ENCODE measurements at places on chromosomes 4 and X. TPM values are rescaled to one million over a fixed set of nuclear protein-coding genes. Genes with fewer than 3 reads are reported as not detected.

The F8A3 gene
- total RNA-seq, result 10.3 TPM

The ETDA gene
- total RNA-seq, result not detected

The F9 gene
- not detected for total RNA-seq

The ARMCX2 gene
- 21.9 TPM for total RNA-seq

The SCD5 gene
- 3.1 TPM for total RNA-seq

The CPE gene
- total RNA-seq, result 57.6 TPM

The ARHGAP10 gene
- 33.9 TPM for total RNA-seq

The TMPRSS11A gene
- total RNA-seq, result not detected

The FGFR3 gene
- 2.4 TPM for total RNA-seq

The FRAS1 gene
- total RNA-seq, result 6.2 TPM

The CRMP1 gene
- 1.1 TPM for total RNA-seq

The ETNPPL gene
- total RNA-seq, result 18.4 TPM

DNA sequence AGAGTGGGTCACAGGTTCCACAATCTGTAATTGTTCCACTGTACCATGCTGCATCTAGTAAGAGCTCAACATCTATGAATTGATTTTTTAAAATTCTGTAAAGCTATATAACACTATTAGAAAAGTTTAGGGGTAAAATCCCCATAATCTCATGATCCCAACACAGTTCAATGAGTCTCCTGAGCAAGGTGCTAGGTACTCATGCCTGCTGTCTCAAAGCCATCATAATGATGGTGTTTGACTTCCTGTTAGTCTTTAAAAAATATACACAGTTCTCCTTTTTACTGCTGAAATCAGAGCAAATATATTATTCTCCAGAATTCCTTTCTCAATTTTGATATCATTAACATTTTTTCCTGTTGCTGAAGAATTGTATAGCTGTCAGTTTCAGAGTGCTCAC lies 55.9 kb downstream of the SH3BGRL start:
- no peak for DNase-seq

- DNase-seq, result no peak
Observed at GRCh38 chrX:17377091-17377717, 2.2 kb downstream of the NHS start.

GRCh38 chr4:4474476-4474875 lies 67.4 kb downstream of the STX18 start:
- no peak for DNase-seq

DNA sequence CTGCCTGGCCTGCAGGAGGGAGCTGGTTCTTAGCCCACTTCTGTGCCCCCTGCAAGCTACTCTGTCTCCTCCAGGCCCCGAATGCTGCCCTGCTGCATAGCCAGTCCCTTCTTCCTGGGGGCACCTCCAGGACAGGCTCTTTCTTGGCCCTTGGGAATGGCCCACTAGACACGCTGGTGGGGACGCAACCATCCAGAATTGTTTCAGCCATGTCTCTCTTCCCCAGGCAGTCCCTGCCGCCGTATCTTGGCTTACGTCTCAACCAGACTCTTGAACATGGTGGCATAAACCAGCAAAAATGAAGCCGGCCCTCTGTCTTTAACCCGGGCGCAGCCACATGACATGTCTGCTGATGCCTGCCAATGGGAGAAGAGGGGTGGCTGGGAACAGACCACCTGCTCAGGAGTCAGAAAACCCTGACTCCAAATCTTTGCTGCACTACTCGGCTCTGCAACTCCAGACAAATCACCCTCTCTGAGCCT lies 9.0 kb downstream of the LRPAP1 start:
- peak; percentile 3 for DNase-seq

GRCh38 chr4:13710246-13710885 lies 82.8 kb upstream of the BOD1L1 start:
- no peak for DNase-seq

DNA sequence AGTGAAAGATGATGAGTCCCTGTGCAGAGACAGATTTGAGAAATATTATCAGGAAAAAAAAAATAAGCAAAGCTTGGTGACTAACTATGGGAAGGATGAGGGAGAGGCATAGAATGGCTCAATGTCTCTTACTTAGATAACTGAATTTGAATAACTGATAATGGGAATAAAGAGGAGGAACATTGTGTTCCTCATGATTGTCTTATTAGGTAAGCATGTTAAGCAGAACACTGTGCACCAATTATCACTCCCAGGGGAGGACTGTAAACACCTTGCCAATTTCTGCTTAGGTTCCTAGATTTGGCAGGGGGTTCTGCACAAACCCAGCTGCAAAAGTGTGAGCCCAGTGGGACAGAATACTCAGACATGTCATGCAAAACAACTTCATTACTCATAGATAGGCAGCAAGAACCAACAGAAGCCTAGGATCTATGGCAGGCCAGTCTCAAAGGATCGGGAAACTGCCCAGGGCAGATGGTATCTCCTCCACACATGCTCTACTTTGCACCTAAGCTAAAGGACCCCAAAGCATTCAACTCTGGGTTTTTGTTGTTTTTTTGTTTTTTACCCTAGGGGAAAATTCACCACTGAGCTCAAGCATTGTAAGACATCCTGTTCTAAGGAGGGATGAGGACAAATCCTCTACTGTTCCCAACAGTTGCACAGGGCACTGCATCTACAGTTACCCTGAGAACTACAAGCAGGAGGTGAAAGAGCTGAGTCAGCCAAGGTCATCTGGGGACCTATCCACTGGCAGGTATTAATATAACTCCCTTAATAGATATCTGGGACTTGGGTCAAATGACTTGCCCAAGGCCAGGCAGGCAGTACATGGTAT lies 907.0 kb downstream of the RAPGEF2 start:
- DNase-seq, result no peak

DNA sequence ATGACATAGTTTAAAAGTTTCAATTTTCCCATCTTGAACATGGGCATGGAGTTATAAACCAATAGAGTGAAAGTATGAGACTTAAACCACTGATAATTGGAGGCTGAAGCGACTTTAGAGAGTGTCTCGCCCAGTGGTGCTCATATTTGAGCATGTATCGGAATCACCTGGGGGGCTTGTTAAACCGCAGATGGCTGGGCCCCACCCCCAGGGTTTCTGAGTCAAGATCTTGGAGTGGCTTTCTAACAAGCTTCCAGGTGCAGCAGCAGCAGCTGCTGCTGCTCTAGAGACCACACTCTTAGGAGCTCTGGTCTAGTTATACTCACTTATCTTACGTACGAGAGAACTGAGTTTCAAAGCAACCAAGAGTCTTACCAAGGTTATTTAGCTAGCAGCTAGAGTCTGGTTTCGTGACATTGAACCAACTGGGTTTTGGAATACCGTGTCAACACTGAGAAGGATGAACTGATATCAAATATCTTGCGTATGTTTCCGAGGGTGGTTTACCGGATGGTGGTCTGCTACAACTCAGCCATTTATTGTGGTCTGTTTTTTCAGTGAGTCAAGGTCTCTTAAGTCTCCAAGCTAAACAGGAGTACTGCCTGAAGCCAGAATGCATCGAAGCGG lies 5.9 kb downstream of the PHEX start:
- DNase-seq, result no peak

DNA sequence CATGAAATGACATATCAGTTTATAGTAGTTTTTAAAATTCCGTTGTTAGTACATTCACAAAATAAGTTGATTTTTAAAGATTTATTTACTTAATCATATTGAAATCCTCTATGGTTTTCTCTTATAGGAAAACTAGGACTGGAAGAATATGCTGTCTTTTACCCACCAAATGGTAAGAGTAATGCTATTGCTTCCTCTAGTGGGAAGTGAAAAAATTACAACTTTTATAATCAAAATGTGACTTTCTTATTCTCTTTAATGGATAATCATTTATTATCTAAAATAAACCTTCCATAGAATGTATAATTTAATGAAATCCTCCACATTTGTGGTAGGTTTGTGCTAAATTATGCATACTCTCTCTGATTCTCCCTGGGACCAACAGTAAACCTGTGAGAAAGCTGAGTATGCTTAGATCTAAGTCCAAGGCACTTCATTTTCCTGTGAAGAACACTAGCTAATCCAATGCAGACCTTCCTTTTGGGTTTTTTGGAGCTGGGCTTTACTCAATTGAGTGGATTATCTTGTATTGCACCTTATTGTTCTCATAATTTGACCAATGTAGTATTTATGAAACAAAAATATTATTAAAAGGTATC lies 136.2 kb downstream of the TBC1D19 start:
- no peak for DNase-seq

- no peak for DNase-seq
Observed at GRCh38 chr4:7903791-7904516, 35.7 kb downstream of the AFAP1 start.

GRCh38 chrX:154317391-154317995 lies 21.9 kb downstream of the TKTL1 start:
- DNase-seq, result no peak

- no peak for DNase-seq
Observed at GRCh38 chrX:150323020-150323419, 40.1 kb upstream of the MAMLD1 start.

- no peak for DNase-seq
Observed at GRCh38 chr4:148016063-148016637, 284.3 kb downstream of the ARHGAP10 start.

DNA sequence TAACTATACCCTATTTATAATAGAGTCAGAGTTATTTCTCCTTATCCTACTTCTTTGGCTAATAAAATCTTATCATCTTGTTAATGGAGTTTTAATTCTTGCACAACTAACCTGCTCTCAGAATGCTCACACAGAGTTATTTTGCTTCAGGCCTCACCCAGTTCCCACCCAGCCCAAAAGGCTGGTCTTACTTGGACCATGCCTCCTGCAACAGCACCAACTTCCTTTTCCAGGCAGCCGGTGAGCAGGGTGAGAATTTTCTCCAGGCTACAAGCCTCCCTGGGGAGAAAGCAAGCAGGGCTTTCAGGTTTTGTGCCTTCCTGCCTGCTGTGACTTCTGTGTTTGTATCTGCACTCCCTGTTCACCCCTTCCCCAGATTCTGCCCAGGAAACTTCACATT lies 29.1 kb upstream of the BANK1 start:
- no peak for DNase-seq

- no peak for DNase-seq
Observed at GRCh38 chr4:7763788-7764187, 175.9 kb downstream of the AFAP1 start.

- no peak for DNase-seq
Observed at GRCh38 chr4:125198916-125199315, 115.8 kb upstream of the FAT4 start.

GRCh38 chr4:138953961-138954371 lies 61.6 kb upstream of the NOCT start:
- peak; percentile 14 for DNase-seq

- no peak for DNase-seq
Observed at GRCh38 chrX:153878969-153879653, 6.9 kb downstream of the L1CAM start.

DNA sequence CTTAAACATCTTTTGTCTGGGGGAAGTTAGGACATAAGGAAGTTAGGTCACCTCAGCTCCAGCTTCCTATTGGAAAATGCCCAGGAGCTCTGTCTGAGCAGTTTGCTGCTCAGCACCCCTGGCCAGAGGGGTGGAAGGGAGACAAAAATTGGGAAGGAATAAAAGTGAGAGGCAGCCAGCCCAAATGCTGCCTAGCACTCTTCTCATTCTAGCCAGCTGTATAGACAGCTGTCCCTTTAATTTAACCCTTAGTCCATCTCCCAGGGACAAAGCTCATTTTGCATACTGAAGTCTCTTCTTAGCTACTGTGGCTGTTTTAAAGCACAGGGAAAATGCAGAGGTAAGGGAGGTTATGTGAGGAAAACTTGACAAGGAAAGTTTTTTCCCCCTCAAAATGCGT lies 89.5 kb upstream of the CITED1 start:
- no peak for DNase-seq

DNA sequence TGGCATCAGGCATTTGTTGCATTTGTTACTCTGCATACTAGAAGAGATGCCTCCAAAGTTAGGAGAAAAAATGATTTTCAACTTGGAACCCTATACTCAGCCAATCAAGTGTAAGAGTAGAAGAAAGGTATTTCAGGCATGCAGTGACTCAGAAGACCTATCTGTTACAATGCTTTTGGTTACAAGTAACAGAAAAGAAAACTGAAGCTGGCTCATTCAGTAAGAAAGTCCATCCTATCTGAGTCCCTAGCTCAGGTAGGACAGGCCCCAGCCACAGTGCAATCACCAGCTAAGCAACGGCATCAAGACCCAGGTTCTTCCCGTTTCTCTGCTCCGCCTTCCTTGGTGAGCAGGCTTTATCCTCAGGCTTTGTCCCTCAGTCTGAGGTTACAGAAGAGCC lies 23.3 kb downstream of the MECP2 start:
- DNase-seq, result no peak

- no peak for DNase-seq
Observed at GRCh38 chr4:109562457-109563239, 2.6 kb downstream of the MCUB start.

GRCh38 chr4:156829201-156829873 lies 142.3 kb downstream of the PDGFC start:
- DNase-seq, result no peak

DNA sequence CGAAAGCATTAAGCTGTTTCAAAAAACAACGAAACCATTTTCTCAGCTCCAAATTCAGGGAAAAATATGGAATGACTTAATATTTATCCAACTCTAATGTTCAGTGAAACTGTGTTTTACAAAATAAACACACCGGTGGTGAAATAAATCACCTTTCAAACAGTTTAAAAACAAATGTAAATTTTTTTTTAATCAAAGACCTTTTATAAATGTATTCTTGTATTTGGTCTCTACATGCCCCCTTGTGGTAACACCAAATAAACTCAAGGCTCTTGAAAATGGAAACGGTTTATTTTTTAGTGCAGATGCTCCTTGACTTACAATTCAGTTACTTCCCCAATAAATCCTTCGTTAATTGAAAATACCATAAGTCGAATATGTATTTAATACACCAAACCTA lies 45.8 kb upstream of the ITM2A start:
- DNase-seq, result no peak

DNA sequence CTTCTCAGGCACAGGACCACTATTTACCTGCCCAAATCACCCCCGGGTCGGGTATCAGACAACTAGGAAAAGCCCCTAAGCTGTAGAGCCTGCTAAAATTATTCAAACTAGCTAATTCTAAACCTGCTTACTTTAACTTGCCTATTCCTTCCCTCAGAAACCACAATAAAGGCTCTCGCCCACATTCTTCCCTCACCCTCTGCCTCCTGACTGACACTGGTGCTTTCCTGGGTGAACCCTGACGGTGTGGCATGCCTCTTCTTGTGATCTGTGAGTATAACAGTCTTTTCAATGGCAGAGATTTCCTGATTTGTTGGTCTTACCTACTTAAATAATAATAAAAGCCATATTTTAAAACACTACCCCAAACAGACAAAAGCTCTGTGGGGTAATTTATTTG lies 242.1 kb upstream of the ZCCHC13 start:
- DNase-seq, result no peak

- no peak for DNase-seq
Observed at GRCh38 chr4:138037696-138038095, 204.5 kb downstream of the SLC7A11 start.

DNA sequence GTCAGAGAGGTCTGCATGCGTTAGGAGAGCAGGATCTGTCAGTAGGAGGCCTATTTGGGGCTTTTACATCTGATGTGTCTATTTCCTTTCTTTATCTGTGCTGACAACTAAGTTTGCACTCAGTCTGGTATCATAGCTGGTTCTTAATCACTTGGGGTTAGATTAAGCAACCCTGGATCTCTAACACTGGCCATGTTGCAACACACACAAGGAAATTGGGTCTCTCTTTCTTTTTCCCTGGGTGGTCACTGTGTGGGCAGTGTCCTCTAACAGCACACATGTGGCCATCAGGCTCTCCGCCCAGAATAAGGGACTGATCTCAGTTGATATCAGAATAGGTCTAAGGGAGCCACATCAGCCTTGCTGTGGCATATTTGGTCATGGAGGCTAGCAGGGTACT lies 38.9 kb downstream of the IGFBP7 start:
- DNase-seq, result no peak

GRCh38 chrX:124217304-124218251 lies 114.9 kb upstream of the TEX13D start:
- no peak for DNase-seq

GRCh38 chr4:132001542-132001941 lies 1147.6 kb upstream of the PCDH10 start:
- no peak for DNase-seq
